ENCODE measurements at places on chromosomes 4 and X.

DNA sequence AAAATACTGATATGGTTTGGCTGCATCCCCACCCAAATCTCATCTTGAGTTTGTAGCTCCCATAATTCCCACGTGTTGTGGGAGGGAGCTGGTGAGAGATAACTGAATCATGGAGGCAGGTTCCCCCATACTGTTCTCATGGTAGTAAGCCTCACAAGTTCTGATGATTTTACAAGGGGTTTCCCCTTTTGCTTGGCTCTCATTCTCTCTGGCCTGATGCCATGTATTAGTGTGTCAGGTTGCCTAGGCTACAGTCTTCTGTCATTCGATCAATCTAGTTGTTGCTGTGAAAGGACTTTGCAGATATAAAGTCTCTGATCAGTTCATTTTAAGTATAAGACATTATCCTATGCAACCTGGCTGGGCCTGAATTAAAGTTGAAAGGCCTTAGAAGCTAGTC, 209.3 kb upstream of the MAOA start:
- no peak for DNase-seq

GRCh38 chrX:122788216-122788615, 395.9 kb upstream of the GRIA3 start:
- no peak for DNase-seq

- no peak for DNase-seq
These were observed 29.5 kb downstream of the DMP1 start for GRCh38 chr4:87679449-87680169.

GRCh38 chrX:18707426-18708049, at the start of gene PPEF1:
Gene PPEF1, plus strand, starts transcription at chrX:18707645. Its CDS starts 136 bp downstream, at chrX:18707781.
- DNase-seq, result no peak

- no peak for DNase-seq
These were observed 105.6 kb upstream of the PGRMC2 start for GRCh38 chr4:128393101-128393704.

DNA sequence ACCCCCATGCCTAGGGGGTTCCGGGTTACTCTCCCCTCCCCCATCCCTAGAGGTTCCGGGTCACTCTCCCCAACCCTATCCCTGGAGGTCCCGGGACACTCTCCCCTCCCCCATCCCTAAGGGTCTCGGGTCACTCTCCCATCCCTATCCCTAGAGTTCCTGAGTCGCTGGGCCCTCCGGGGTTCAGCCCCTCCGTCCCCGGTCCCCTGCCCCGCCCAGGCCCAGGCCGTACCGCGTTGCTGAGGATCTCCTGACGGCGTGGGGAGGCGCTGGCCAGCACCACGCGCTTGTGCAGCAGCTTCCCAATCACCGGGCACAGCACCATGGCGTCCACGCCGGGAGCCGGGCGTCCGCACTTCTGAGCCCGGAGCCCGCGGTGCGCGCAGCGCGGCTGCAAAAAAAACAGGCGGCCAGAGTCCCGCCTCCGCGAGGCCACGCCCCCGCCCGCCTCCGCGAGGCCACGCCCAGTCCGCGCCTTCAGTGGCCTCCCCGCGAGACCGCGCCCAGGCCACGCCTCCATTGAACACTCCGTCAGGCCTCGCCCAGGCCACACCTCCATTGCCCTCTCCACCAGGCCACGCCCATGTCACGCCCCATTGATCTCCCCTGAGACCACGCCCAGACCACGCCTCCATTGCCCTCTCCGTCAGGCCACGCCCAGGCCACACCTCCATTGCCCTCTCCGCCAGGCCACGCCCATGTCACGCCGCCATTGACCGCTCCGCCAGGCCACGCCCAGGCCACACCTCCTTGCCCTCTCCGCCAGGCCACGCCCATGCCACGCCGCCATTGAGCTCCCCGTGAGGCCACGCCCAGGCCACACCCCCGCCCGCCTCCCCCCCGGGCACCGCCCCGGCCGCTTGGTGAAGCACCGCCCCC, at the start of gene ASMTL:
Gene ASMTL (minus strand): TSS at position 394 of the 879 bp plus-strand sequence. CDS start 69 bp downstream, at position 325.
- peak; percentile 100 for DNase-seq

GRCh38 chrX:154136627-154137161, 7.3 kb upstream of the OPN1LW start:
- DNase-seq, result peak; percentile 66

- DNase-seq, result no peak
These were observed 216.7 kb downstream of the IL13RA2 start for GRCh38 chrX:114800719-114801118.

GRCh38 chrX:107574054-107574683, 54.1 kb upstream of the PRPS1 start:
- no peak for DNase-seq

GRCh38 chrX:109847257-109848187, 114.5 kb upstream of the ACSL4 start:
- no peak for DNase-seq

DNA sequence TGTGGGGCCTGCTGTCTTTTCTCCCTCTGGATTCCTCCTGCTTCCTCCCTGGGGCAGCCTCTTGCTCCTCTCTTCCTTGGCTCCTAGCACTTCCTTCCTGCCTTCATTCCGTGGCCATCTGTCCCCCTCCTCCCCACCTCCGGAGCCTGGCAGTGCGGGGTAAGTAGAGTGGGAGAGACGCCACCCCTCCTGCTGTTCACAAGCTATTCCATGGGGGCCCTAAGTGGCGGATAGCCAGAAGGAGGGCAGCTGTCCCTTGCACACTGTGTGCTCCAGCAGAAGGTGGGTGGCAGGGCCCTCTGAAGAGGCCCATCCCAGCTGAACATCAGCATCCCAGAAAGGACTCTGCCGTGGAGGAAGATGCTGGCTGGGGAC, 27.4 kb downstream of the CCNQ start:
- DNase-seq, result no peak

DNA sequence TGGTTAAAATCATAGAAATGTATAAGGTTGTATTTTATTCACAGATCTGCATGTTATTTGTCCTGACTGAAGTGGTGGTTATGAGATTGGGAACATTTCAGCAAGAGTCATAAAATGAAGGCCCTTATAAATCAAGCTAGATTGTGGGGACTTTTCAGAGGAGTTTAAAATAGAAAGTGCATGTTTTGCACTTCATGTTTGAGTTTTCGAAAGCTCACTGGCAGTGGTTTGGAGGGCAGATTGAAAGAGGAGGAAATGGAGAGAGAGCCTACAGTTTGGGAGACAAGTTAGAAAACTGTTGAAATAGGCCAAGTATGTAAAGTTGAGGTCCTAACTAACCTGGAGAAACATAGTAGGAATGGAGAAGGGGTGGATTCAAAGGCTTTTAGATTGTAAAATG, 124.9 kb downstream of the KDM6A start:
- no peak for DNase-seq

- DNase-seq, result no peak
These were observed 358.2 kb upstream of the CLNK start for GRCh38 chr4:11042760-11043159.

DNA sequence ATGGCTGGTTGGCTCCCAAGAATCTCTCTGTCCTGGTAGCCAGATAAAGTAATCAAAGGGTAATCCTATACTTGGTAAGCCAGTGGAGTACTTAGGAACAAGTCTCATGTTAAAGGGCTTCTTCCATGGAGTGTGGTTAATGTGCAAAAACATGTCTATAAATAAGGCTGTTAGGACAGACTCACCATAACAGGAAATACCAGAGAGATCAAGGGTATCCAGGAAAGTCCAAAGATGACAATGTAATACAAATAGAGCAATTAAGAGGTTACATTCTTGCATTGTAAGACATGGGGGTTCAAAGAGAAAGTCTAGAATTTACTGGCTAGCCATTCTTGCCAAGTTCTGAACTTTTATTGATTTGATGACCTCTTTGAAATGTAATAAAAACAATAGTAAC, 61.9 kb upstream of the ZCCHC13 start:
- no peak for DNase-seq

DNA sequence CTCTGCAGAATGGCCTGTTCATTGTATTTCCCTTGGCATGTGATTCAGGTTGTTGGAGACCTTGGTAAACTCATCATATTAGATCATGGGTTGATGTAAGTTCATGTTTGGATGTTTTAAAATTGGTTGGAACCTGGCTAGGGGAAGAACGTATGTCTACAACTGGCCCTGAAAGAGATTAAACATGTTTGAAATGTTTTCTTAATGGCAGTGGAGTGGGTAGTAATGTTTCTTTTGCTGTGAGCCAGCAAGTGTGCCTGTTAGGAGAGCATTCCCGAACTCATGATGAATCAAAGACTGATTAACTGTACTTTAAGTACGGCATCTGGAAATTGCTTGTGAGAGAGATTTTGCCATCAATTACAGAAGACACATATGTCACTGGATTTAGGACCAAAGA, 44.5 kb upstream of the SLC4A4 start:
- no peak for DNase-seq

GRCh38 chr4:138437263-138437851, 195.2 kb upstream of the SLC7A11 start:
- DNase-seq, result no peak

GRCh38 chrX:36198575-36198974, 279.0 kb downstream of the CFAP47 start:
- DNase-seq, result no peak

- DNase-seq, result no peak
These were observed 25.9 kb downstream of the PLAC1 start for GRCh38 chrX:134632355-134632754.

DNA sequence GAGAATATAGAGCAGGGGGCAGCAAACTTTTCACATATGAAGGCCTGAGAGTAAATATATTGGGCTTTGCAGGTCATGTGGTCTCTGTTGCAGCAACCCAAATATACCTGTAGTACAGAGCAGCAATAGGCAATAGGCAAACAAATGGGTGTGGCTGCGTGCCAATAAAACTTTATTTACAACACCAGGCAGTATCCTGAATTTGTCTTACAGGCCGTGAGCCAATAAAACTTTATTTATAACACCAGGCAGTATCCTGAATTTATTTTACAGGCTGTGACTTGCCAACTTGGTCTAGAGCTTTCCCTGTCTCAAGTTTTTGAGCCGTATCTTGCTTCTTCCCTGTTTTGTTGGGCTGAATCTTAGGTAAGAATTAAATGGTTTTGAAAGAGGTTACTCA, 118.2 kb downstream of the PHEX start:
- DNase-seq, result no peak

- DNase-seq, result peak; percentile 4
These were observed 45.4 kb downstream of the CXorf58 start for GRCh38 chrX:23952984-23953907.

- no peak for DNase-seq
These were observed 16.7 kb downstream of the TMEM175 start for GRCh38 chr4:948936-949300.

GRCh38 chrX:22968494-22968893, 31.3 kb upstream of the DDX53 start:
- DNase-seq, result no peak

GRCh38 chr4:170697845-170698244, 608.1 kb upstream of the AADAT start:
- DNase-seq, result no peak

DNA sequence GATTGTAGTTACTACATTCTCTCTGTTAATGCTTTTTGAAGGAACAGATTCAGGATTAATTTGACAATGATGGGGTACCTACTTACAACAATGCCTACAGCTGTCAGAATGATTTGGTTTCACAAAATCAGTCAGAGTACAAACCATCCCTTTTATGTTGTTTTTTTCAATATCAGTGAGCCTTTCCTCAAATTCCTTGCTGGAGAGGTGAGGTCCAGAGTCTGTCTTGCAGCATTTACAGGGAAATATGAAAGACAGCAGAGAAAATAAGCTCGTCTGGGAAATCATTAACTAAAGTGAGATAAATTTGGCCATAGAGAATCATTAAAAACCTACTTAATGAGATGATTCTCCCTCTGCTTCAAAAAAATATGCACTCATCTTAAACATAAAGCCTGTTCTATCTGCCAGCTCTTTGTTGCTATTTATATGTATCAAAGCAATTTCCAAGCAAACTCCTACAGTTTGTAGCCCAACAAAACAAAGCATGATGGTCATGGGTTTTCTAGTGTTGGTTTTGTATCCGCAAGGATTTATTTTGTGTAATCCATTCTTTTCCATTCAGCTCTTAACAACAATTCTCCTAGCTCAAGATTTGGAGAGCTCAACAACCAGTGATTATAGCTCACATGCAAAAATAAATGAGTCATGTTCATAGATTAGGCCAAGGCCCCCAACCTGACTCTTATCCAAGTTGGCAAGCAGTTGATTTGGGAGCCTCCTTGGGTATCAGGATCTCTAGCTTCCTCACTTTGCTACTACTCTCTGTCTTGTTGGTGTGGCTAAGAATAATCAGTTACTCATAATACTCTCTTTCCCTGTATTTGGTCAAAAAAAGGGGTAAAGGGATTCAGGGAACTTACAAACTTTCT, 222.6 kb downstream of the ENOX2 start:
- no peak for DNase-seq

Data from T-helper 17 cell (primary cell).